ENCODE measurements at places on chromosomes 3 and 15. TPM values are rescaled to one million over a fixed set of nuclear protein-coding genes. Genes with fewer than 3 reads are reported as not detected.

The GHSR gene
- total RNA-seq, result not detected

The LMAN1L gene
- not detected for total RNA-seq

The LYZL4 gene
- not detected for total RNA-seq

The LRRC31 gene
- total RNA-seq, result 0.48 TPM

The IFT57 gene
- 39.5 TPM for total RNA-seq

The CTXN2 gene
- total RNA-seq, result not detected

The PIGBOS1 gene
- 3.9 TPM for total RNA-seq

The NPAP1 gene
- total RNA-seq, result not detected

The DZIP3 gene
- 2.8 TPM for total RNA-seq

The LRTM1 gene
- not detected for total RNA-seq

The TMEM115 gene
- 35.8 TPM for total RNA-seq

The KLF15 gene
- total RNA-seq, result 8.2 TPM

The FETUB gene
- not detected for total RNA-seq

Data from HT-29 (cell line).